ENCODE measurements at places on chromosomes 11 and 22.

DNA sequence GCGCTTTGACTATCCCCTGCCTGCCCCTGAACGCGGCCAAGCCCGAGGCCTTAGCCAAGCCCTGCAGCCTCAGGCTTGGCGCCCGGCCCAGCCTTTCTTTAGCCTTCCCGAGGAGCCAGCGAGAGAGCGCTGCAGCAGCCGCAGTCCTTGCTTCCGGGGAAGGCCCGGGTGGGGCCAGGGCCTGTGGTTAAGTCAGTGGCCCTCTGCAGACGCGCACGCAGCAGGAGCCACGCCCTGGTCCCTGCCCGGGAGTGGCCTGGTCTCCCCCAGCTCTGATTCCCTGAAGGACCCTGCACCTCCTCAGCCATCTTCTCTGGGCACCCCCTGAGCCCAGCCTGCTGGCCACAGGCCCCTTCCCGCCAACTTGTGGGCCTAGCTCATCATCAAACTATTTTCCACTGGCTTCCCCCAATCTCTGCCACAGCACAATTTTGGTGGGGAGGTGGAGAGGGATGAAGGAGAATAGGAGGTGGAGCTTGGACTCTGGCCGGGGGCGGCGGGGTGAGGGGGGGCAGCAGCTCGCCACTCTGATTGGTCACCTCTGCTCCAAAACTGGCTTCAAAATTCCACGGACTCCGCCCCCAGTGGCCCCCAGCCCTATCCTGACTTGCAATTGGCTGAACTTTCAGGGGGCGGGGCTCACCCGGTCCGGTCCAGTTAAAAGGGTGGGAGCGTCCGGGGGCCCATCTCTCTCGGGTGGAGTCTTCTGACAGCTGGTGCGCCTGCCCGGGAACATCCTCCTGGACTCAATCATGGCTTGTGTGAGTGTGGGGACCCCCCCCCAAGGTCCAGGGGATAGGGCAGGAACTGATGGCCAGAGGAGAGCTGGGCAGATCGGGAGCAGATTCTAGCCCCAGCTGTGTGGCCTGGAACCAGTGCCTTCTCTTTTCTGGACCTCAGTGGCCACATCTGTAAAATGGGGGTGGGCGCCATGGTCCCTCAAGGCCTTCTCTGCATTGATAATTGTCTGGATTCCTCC, at the start of gene LGALS1:
Gene LGALS1, plus strand, starts transcription at position 686 of the 979 bp plus-strand sequence. Its CDS starts 67 bp downstream, at position 753.
- DNase-seq: peak; percentile 35

- no peak for DNase-seq
Measured at GRCh38 chr11:74603845-74604244, 11.5 kb downstream of the POLD3 start.

DNA sequence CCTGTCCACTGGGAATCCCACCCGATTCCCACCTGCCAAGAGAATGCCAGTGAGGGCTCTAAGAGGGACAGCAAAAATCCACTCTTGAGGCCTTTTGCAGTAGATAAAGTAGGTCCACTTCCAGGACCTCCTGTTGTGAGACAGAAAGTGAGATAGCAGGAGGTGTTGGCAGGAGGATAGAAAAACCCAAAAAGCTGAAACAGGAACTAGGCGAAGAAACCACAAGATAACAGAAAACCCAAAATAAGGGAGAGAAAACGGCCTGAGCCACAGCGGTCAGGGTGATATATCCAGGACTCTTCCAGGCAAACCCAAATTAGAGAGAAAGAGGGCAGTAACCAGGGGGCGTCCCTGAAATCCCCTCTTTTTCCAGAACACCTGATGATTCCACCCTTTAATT, 79.7 kb upstream of the LINC01488 start:
- no peak for DNase-seq

DNA sequence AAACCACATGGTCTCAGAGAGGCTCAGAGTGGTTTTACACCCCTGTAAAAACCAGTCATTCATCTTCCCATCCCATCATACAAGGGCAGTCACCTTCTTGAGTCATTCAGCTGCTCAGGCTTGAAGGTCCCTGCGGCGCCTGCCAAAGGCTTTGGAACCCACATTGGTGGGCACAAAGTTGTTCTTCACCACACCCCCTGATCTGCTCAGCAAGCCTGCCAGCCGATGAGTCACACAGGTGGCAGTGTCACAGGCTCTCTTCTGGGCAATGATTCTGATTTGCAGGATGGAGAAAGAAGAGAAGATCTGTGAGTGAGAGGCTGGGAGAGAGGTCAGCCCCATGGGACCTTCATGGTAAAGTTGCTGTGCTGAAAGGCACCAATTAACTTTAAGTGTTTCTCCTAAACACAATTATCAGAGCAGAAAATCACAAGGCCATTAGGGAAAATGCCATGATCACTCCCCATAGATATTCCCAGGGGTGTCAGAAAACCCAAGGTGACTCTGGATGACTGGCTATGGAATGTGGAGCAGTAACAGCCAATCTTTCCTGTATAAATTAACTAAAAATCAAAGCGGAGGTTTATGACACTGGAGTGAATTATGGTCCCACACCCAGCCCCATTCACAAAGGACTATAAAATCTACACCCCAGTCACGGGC, 4.4 kb downstream of the CALCA start:
- no peak for DNase-seq

DNA sequence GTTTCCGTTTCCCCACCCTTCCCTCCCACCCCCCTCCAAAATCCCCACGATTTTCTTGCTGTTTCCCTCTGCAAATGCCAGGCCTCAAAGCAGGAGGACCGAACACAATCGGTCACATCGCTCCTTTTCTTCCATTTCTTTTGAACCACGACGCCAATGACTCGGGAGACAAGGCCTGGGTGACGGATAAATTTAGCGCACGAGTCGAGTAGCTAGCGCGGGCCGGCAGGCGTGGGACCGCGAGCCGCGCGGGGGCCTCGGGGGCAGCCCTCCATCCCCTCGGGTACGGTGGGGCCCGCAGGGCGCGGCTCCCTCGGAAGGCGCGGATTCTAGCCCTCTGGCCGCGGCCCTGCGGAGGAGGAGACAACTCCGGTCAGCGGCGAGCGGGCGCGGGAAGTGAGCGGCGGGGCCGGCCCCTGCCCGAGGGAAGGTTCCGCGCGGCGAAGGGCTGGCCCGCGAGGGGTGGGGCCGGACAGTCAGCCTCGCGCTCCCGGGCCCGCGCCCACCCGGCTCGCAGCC, 414 bp downstream of the JOSD1 start:
- peak; percentile 63 for DNase-seq

DNA sequence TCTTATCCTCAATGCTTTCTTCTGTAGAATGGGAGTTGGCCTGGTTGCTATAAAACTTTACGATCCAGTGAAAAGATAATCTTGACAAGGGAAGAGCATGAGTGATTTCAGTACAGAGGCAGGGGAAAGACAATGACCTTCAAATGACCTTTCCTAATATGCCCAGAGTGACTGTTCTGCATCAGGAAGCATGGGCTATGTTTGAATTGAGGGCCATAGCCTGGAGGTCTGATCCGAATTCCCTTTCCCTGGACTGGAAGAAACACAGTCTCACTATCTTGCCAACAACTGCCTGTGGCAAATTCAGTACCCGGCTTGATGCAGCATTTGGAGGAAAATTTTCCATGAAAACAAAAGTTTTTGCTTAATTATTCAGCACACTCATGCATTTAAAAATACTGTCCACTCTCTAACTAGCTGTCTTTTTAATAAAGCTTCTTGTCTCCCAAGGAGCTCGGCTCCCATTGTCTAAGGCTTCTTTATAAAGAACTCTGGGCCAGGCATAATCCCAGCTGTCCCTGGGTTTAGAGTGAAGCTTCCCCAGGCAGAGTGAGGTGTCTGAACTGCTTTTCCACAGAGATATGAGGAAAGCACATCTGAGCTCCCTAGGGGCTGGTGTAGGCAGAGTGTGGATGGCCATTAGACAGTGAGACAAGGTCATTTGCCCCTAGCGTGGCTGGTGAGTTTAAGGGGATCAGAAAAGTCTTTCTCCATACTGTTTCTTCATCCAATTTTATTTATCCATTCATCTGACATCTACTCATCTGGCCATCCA, 132.7 kb upstream of the CADM1 start:
- DNase-seq: no peak

DNA sequence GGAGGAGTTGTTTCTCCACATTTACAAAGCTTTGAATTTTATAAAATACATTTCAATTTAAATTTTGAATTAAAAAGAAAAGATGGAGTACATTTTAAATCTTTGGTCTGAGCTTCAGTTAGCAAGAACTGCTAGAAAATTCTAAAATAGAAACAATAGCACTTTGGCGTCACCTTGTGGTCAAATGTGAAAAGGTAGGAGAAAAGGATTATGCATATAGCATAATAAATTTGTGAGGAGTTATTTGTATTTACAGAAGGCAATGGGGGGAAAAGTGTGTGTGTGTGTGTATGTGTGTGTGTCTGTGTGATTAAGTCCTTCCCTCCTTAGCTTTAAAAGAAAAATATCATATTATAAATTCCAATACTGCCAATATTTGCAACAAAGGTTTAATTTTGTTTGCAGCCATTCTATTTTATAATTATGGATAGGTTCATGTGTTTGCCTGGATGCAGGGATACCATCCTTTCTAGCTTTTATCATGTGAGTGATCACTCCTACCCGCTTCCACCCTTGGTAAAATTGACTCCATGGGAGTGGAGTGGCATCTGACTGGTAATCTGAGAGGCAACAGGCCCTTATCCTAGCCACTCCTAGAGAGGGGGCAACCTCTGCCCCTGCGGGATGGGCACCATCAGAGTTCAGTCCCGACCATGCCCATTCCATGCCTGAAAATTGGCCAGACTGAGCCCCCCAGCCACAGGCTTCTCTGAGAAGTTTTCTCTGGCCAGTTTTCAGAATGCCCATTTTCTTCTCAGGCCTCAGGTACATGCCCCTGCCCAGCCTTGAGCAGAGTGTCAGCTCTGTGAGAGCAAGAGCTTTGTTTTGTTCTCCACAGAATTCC, 13.6 kb upstream of the LGR4 start:
- DNase-seq: peak; percentile 33

GRCh38 chr11:127576210-127576609, 575.6 kb upstream of the KIRREL3 start:
- no peak for DNase-seq

GRCh38 chr22:49735901-49736421, 91.7 kb downstream of the BRD1 start:
- DNase-seq: no peak

- DNase-seq: no peak
Measured at GRCh38 chr22:35353318-35353717, 27.6 kb upstream of the HMOX1 start.

- no peak for DNase-seq
Measured at GRCh38 chr11:78535027-78535426, 39.6 kb downstream of the NARS2 start.

DNA sequence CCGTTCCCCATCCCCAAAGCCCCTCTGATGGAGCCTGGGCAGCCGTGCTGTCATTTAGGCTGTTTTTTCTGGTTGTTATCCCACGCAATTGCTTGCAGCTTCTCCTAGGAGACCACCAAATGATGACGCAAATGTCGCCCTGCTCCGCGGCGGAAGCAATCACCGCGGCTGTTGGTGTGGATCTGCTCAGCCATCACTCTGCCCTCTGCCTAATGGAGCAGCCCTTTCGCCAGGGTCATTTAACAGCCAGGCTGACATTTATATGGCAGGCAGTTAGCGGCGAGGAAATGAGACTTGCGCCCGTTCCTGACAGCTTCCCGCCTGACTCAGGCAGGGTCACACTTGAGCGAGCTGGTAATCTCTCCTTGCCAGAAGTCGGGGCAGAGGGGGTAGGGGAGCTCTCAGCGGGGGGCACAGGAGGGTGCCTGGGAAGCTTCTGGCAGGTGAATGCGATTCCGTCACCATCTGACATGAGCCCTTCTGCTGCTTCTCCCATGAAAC, 97.9 kb upstream of the RTL6 start:
- DNase-seq: no peak

DNA sequence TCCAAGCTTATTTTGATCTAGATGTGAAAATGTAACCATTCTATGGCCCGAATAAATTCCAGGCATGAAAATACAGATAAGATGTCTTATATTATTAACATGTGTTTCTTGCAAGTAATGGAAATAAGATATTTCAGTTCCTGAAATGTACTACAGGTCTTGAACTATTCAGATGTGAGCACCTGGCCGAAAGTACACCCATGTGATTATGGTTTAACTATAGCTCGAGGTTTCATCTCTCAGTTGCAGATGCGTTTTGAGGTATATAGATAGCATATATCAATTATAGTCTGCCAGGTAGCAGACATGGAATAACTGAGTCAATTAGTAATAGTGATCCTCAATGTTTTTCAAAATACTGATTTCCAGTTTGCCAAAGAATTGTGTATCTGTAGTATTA, 68.3 kb downstream of the DDIAS start:
- no peak for DNase-seq

DNA sequence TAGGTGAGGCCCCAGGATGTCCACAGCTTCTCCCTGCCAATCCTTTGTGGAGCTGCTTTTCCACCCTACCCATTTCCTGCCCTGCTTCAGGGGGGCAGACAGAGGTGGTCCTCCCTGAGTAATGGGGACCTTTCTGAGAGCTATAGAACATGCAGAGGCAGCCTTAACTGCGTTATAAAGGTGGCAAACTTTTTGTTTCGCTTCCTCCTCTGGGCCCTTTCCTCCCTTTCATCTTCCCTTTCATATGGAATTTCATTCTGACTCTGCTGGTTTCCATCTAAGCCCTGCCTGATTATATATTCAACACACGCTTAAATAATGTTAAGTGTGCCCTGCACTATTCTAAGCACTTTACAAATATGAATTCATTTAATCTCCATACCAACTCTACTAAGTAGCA, 169.3 kb upstream of the E2F8 start:
- no peak for DNase-seq

GRCh38 chr22:27185760-27186302, 528.4 kb downstream of the MIAT start:
- DNase-seq: peak; percentile 86

GRCh38 chr11:17764446-17765218, 30.1 kb downstream of the KCNC1 start:
- no peak for DNase-seq

DNA sequence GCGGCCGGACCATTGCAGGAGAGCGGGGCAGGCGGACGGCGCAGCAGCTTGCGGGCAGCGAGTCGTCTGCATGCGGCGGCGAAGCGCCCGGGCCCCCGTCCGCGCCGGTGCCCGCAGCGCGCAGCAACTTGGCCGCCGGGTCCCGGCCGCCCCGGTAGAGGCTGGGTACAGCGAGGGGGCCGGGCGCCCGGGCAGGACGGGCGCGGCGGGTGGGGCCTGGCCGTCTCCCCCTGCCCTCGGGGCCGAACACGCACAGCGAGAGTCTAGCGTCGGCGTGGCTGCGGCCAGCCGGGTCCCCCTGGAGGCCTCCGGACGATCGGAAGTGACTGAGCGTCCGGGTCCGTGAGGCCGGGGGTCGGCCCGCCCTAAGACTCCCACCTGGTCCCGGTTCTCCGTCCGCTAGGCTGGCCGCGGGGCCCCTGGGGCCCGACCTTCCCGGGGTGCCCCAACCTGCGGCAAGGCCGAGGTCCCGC, 775 bp upstream of the TRABD start:
- no peak for DNase-seq

DNA sequence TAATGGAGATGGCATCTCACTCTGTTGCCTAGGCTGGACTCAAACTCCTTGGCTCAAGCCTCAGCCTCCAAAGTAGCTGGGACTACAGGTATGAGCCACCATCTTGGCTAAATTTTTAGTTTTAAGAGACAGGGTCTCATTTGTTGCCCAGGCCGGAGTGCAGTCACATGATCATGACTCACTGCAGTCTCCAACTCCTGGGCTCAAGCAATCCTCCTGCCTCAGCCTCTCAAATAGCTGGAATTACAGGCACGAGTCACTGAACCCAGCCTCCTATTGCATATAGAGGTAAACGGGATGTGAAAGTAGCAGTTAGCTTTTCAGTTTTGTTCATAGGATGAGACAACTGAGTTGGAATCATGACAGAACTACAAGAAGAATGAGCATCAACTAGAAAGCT, 9.5 kb upstream of the NAALAD2 start:
- no peak for DNase-seq

GRCh38 chr11:102886999-102887398, 12.2 kb upstream of the MMP12 start:
- DNase-seq: peak; percentile 35

- DNase-seq: peak; percentile 56
Measured at GRCh38 chr11:61187505-61188130, 15.7 kb upstream of the PGA3 start.
